ENCODE measurements at places on chromosomes 7 and 10.

DNA sequence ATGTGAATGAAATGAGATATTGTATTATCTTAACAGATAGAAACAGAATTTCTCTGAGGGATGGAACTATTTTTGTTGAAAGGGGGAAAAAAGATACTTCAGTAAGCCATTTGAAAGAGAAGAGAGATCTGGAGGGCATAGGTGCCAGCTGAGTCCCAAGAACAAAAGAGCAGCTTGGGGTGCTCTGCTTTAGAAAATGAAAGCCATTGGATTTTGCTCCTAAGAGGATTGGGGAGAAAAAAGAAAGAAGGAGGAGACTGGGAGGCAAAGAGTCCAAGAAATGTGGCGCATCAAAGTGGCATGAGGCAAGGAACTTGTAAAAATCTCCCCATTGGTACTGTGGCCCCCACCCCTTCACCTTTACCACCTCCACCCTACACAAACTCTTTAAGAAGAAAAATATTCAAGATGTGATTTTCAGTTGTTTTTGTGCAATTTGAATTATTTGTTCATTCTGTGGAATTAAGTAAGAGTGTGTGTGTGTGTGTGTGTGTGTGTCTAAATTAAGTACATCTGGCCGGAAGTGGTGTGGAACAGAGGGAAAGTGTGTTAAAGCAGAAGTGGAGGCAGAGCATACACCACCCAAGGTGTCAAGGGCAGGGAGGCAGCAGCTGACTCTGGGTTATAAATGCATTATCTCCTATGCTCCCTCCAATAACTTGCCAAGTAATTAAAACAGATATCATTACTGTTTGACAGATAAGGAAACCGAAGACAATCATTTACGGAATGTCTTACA, 9.9 kb upstream of the GNAI1 start:
- DNase-seq = no peak

- DNase-seq = no peak
These were observed 54.4 kb downstream of the SLC35B4 start for GRCh38 chr7:134262322-134262721.

- peak; percentile 92 for DNase-seq
These were observed at the start of gene PRXL2A for GRCh38 chr10:80408242-80409101. TSS of gene PRXL2A (plus strand) at chr10:80408551. CDS start at chr10:80420468, 11,917 bp downstream.

- DNase-seq = no peak
These were observed 25.0 kb downstream of the NUDCD3 start for GRCh38 chr7:44465490-44465889.

DNA sequence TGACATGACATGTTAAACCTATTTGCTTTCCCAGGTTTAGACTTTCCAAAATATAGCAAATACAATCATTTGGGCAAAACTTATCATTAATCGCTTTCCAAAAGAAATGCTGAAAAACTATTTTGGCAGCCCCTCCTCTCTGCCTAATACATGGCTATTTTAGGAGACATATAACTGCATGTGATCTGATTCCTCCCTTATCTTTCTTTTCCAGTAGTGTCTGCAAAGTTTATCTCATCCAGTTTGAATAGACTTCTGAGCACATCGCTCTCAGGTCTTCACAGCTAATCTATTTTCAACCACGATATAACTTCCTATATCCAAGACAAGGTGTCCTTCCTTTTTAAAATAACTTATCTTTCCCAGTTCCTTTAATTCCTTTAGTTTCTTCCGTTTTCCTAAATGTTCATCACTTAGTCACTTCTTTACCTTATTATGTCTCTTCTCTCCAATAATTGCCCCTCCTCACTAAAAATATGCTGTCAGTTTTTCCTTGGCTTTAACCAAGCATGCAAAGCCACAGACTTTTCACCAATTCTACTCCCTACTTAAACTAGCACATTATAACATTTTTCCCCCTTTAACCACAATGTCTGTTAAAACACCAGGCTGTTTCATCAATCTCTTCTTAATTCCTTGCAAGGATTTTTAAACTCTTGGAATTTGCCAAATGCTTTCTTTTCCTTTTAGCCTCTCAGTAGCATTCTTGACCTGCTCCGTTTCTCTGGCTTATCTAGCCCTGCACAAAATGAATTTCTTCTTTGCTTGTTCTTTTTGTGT, 24.4 kb downstream of the GNG11 start:
- DNase-seq = no peak

DNA sequence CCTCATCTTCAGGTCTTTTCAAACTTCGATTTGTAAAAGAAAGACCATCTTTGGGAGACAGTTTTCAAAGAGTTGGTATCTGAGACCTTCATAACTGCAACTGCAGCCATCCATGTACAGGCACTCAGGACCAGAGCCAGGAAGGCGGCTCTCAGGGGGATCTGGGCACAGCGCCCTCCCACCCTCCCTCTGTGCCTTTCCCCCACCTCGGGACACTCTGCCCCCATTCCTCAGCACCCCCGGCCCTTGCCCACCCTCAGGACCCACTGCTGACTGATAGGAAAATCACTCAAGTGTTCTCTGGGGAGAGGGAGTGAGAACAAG, 143.6 kb downstream of the CUBN start:
- DNase-seq = no peak

Data from left lobe of liver (tissue), 2 donors.